ENCODE measurements at places on chromosomes 6 and 20. TPM values are rescaled to one million over a fixed set of nuclear protein-coding genes. Genes with fewer than 3 reads are reported as not detected.
A peak's percentile ranks its signal among the peaks of the same experiment; 100 is the strongest.

DNA sequence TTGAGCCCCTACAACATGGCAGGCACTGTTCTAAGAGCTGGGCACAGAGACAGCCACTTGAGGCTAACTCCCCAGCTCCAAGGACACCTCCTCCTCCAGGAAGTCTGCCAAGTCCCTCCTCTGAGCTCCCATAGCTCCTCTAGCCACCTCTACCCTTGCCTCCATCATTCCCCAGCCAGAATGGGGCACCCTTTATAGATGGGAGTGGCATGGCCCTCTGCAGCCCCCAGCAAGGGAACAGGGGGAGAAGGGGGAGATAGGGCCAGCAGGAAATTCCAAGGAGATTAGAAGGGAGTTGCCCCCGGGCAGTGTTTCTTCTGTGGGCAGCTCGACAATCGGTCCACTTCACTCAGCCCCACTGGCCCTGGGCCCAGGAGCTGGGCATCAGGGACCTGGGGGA, 19.7 kb upstream of the TLDC2 start:
- DNase-seq = no peak

The RREB1 gene
- total RNA-seq = 46.3 TPM

The STMN3 gene
- total RNA-seq = 1.6 TPM

DNA sequence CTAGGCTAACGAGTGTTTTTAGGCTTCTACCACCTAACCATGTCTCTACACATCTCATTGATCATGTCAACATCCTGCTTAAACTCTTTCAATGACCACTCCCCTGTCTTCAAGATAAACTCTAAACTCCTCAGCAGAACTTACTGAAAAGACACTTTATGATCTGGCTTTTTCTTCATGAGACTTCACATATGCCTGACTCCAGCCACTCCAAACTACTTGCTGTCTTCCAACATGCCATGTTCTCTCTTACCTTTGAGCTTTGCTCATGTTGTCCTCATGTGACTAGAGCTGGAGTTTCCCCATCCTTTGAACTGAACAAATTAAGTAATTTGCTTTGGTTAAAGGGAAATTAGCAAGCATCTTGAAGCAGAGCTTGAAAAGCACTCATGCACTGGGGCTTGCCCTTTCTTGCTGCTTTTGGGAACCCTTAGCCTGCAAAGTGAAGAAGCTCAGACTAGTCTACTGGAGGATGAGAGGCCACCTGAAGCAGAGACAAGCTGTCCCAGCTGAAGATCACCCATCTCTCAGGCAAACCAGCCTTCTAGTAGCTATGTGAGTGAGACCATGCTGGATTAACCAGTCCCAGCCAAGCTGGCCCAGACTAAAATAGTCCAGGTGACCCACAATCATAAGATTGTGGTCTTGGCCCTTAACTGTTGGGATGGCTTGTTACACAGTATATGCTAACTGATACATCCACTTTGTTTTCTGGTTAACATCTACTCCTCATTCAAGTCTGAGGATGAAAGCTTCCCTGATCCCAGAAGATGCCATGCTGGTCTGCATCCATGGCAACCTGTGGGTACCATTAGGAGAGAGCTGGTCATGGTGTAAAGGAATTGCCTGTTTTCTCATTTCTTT, 235.8 kb downstream of the GMPR start:
- no peak for DNase-seq

GRCh38 chr20:64268174-64268573, 12.6 kb downstream of the PCMTD2 start:
- DNase-seq = no peak

The OPRM1 gene
- total RNA-seq = not detected

DNA sequence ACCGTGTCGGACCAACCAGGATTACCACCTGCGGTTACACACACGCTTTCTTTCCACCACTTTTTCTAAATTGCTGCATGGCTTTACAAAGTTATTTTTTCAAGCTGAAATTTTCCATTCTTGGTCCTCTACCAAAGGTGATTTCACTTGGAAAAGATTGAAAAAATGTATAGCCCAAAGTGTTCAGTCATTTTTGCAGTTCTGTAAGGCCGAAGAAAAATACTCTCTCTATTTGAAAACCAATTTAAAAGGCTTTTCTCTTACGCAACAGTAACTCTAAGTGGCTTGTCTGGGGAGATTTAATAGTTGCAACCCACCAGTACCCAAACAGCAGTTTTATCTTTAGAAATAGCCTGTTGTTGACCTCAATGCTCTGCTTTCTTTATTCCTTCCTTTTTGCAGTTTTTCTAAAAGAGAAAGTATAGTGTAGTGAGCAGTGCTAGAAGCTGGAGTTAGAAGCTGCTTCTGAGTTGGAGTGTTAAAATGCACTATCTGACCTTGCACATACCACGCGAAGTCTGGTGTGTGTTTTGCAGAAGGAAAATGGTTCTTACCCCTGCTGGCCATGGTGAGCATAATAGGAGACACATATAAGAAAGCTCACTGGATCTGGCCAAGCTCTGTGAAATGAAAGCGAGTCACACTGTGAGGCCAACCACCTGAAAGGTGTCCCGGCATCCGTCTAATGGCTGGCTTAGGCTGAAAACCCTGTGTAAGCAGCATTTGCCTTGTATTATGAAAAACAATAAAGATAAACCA, 271.6 kb upstream of the PRND start:
- DNase-seq = no peak

- DNase-seq = no peak
Observed at GRCh38 chr20:42530855-42531448, 658.8 kb downstream of the PTPRT start.

- DNase-seq = peak; percentile 79
Observed at GRCh38 chr6:20211941-20212391, 303 bp downstream of the MBOAT1 start.

GRCh38 chr6:382883-383810, 8.4 kb upstream of the IRF4 start:
- no peak for DNase-seq

DNA sequence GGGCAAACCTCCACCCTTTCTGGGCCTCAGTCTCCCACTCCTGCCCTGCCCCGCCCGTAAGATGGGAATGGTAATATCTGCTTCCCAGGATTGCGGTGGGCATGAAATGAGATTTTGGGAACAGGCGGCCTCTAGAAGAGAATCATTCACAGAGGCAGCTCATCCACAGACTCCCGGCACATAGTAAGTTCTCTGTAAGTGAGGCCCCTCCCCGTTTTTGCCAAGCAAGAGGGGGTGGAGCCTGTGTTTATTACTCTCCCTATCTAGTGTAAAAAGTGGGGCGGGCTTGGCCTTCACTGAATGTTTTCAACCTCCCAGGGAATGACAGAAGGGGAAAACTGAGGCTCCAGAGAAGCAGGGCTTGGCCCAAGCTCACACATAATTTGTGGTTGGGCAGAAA, 20.0 kb downstream of the SUN5 start:
- no peak for DNase-seq

GRCh38 chr6:71822625-71823024, 63.7 kb upstream of the RIMS1 start:
- no peak for DNase-seq

DNA sequence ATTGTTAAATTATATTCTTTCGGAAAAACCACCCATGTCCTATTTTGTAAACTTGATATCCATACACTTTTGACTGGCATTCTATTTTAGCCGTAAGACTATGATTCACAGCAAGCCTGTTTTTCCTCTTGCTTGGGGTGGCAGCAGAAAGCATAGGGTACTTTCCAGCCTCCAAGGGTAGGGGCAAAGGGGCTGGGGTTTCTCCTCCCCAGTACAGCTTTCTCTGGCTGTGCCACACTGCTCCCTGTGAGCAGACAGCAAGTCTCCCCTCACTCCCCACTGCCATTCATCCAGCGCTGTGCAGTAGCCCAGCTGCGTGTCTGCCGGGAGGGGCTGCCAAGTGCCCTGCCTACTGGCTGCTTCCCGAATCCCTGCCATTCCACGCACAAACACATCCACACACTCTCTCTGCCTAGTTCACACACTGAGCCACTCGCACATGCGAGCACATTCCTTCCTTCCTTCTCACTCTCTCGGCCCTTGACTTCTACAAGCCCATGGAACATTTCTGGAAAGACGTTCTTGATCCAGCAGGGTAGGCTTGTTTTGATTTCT, 2.1 kb upstream of the ESR1 start:
- DNase-seq = no peak

DNA sequence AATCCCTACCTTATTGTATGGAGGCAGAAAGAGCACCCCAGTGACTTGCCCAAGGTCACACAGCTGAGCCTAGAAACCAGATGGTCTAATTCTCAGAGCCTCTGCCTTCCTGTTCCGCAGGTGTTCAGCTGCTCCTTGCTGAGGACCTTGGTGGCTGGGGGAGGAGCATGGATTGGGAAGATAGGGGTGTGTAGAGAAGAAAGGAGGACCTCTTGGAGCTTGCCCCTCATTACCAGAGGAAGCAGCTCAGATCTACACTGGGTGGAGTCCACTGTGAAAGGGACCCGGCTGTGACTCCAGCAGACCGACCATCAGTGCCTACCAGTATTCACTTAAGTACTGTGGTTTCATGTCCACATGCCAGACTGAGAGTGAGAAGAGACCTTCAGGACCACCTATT, 15.2 kb downstream of the FOXP4 start:
- no peak for DNase-seq

The HAO1 gene
- total RNA-seq = 132 TPM

- DNase-seq = no peak
Observed at GRCh38 chr6:50889935-50890334, 71.3 kb downstream of the TFAP2B start.

GRCh38 chr20:46062621-46063020, 27.1 kb downstream of the NCOA5 start:
- no peak for DNase-seq

GRCh38 chr6:127902933-127903332, 2.1 kb upstream of the THEMIS start:
- no peak for DNase-seq

- no peak for DNase-seq
Observed at GRCh38 chr6:73314577-73315492, 39.2 kb downstream of the DPPA5 start.

GRCh38 chr20:14235355-14235754, 102.1 kb downstream of the FLRT3 start:
- no peak for DNase-seq

The WFDC12 gene
- not detected for total RNA-seq

DNA sequence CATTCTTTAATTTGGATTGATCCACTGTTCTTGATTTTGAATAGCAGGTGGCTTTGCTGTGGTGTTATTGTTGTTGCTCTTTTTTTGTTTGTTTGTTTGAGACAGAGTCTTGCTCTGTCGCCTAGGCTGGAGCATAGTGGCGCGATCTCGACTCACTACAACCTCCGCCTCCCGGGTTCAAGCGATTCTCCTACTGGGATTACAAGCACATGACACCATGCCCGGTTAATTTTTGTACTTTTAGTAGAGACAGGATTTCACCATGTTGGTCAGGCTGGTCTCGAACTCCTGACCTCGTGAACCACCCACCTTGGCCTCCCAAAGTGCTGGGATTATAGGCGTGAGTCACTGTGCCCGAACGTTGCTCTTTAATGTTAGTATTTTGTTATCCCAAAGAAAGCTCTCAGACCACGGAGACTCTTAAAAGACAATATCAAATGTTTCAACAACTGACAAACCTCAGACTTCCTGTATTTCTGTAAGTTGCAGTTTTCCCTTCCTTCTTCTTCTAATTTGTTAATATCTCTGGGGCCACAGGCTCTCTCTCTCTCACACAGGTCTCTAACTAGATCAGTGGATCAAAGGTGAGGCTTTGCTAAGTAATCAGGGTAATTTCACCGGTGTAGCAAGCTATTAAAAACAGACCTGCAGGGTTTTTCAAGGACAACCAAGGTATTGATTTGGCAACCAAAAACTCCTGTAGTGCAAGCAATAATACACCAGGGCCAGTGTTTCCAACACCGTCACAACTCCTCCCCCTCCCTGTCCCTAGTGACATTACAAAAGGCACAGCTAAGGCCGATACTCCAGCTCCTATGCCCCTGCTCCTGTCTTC, 48.8 kb upstream of the ZNF217 start:
- peak; percentile 89 for DNase-seq

Data from right lobe of liver (tissue), 6 donors.